ENCODE measurements at places on chromosomes 11 and 22.

GRCh38 chr11:70761094-70761907 lies 363.0 kb downstream of the CTTN start:
- no peak for DNase-seq

DNA sequence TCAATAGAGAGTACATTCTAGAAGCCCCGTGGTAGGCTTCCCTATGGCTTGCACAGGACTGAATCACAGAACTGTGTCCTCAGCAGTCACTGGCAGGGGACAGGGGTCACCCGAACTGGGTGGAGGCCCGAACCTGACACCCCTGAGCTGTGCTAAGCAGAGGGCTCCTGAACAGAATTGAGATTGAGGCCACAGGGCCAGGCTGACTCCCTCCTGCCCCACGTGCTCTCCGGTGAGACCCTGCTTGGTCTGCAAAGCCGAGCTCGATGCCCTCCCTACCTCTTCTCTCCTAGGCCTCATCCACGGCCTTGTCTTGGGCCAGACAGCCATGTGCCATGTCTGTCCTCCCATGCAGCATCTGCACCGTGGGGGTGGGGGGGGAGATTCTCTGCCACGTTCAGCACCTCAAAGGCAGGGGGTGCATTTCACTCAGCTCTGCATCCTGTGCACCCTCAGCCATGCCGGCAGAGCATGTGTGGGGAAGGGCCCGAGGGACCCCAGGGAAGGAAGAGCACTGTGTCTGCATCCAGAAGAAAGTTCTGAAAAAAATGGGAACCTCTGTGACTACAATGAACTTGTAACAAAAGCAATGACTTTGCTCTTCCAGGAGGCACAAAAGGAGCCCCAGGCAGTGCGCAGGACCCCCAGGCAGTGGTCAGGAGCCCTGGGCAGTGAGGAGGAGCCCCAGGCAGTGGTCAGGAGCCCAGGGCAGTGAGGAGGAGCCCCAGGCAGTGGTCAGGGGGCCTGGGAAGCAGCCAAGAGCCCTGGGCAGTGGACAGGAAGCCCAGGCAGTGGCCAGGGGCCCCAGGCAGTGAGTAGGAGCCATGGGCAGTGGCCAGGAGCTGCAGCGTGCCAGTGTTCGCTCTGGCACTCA lies 76.7 kb upstream of the SEPTIN5 start:
- no peak for DNase-seq

- DNase-seq = no peak
These were observed 168.1 kb downstream of the NXPE2 start for GRCh38 chr11:114846416-114846791.

GRCh38 chr11:12111549-12112520 lies 1.4 kb downstream of the MICAL2 start:
- no peak for DNase-seq

GRCh38 chr11:45337583-45338360 lies 51.6 kb upstream of the SYT13 start:
- DNase-seq = no peak

- no peak for DNase-seq
These were observed 27.9 kb downstream of the SMIM38 start for GRCh38 chr11:69183613-69184012.

DNA sequence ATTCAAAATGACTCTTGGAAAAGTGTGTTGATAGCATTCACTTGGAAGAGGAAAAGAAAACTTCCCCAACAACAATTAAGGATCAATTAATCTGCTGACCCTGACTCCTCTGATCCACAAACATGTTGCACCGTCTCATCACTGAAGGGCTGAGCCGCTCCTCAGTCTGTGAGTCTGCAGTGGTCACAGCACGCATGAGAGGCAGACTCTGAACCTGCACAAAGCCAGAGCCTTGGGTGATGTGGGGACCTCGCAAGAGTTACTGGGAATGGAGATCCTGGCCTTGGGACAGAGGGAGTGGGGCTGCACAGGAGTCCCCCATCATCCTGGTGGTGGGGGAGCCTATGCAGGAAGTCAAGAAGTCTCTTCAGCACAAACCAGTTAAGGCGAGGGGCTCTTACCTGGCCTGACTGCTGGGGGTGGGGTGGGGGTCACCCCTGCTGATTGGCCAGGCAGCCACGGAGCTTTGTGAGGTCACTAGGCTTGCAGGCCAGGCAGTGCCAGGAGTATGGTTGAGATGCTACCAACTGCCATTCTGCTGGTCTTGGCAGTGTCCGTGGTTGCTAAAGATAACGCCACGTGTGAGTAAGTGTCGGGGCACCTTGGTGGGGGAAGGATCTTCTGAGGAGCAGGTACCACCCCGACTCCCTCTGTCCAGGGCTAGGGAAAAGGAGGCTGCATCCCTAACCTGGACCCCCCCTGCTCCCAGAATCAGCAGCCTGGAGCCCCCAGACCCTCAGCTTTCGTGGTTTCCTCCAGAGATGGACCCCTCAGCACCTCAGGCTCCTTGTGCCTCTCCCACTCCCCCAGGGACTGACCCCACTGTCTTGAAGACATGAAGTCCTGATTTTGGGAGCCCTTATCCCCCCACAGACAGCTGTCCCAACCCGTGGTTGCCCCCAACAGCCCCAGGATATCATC lies at the start of gene ACR:
Gene ACR (plus strand): TSS at position 477 of the 921 bp plus-strand sequence. CDS start 32 bp downstream, at position 509.
- no peak for DNase-seq

- DNase-seq = peak; percentile 71
These were observed 65.5 kb upstream of the CHORDC1 start for GRCh38 chr11:90288212-90288821.

DNA sequence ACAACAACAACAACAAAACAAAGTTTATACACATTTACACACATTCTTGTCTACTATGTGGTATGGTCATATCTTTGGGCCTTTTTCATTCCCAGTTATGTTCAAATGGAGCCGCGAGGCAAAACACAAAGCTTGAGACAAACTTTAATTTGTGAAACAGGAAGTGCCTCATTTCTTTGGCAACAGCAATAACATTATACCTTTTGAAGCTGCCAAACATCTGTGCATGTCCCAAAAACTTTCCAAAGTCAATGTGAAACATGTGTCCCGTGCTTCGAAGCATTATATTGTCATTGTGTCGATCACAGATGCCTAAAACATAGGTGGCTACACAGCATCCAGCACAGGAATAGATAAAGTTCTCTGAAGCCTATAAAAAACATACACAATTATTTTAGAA lies 25.0 kb upstream of the RPS13 start:
- DNase-seq = no peak

GRCh38 chr22:22155146-22155545 lies 89.4 kb upstream of the VPREB1 start:
- DNase-seq = no peak

- DNase-seq = no peak
These were observed 23.5 kb upstream of the TOP3B start for GRCh38 chr22:22005945-22006595.

DNA sequence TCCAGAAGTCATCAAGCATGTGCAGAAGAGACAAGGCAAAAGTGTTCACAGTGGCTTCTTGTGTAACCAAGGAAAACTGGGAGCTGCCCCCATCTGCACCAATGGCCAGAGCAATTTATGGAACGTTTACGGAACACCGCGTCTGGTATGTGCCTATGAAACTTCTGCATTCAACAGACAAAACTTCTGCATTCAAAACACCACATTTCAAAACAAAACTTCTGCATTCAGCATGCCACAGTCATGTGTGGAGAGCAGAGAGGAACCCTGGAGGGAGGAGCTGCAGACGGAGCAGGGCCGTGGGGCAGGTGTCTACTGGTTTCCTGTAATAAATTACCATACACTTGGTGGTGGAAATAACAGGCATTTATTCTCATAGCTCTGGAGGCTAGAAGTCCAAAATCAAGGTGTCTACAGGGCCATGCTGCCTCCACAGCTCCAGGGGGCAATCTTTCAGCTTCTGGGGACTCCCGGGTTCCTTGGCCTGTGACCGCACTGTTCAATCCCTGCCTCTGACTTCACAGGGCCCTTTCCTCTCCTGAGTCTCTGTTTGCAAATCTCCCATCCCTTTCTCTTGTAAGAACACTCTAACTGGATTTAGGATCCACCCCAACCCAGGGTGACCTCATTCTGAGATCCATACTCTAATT lies 32.2 kb downstream of the RPL3 start:
- peak; percentile 33 for DNase-seq

- DNase-seq = no peak
These were observed 54.6 kb downstream of the MCM5 start for GRCh38 chr22:35454416-35455054.

DNA sequence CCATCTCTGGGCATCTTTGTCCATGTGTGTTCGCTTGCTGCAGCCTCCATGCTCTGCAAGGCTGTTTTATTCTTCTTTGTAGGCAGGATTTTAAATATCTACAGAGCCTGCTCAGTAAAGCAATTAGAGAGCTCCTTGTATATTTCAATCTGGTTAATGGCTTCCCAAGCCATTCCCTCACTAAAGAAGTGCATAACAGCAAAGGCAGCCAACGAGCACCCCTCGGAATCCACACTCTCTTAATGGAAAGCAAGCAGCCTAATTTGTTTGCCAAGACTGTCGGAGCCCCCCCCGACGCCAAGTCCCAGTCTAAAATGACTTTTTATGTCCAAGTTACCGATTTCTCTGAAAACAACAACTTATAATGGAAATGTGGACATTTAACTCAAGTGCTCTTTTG lies 123.6 kb downstream of the ARL14EP start:
- no peak for DNase-seq

- DNase-seq = peak; percentile 49
These were observed 93.9 kb downstream of the INSC start for GRCh38 chr11:15208378-15209222.

DNA sequence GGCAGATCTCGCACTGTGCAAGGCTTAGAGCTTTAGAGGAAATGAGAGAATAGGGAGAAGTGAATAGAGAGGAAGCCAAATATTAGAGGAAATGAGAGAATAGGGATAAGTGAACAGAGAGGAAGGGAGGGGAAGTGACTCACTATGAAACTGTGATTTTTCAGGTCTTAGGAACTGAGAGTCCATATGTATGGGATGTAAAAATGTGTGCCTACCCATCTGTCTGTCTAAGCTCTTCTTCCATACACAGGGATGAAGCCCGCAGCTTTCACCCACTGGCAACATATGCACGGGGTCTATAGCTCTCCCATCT lies 6.4 kb upstream of the CCDC86 start:
- no peak for DNase-seq

- DNase-seq = peak; percentile 76
These were observed 29.3 kb upstream of the TCF20 start for GRCh38 chr22:42299586-42300258.

Measured in Kasumi-1 (cell line).